ENCODE measurements at places on chromosomes 12 and 14. TPM values are rescaled to one million over a fixed set of nuclear protein-coding genes. Genes with fewer than 3 reads are reported as not detected.

Gene KRT79
- 0.26 TPM for total RNA-seq

Gene JDP2
- 6.3 TPM for total RNA-seq

Gene RPL10L
- not detected for total RNA-seq

Gene RSRC2
- 98.0 TPM for total RNA-seq

Gene UNC79
- 0.09 TPM for total RNA-seq

Gene RBP5
- total RNA-seq: not detected

Gene LRRC23
- 8.6 TPM for total RNA-seq

Gene HOXC4
- total RNA-seq: 1.1 TPM

Gene KCNC2
- total RNA-seq: not detected

Gene AQP2
- total RNA-seq: not detected

DNA sequence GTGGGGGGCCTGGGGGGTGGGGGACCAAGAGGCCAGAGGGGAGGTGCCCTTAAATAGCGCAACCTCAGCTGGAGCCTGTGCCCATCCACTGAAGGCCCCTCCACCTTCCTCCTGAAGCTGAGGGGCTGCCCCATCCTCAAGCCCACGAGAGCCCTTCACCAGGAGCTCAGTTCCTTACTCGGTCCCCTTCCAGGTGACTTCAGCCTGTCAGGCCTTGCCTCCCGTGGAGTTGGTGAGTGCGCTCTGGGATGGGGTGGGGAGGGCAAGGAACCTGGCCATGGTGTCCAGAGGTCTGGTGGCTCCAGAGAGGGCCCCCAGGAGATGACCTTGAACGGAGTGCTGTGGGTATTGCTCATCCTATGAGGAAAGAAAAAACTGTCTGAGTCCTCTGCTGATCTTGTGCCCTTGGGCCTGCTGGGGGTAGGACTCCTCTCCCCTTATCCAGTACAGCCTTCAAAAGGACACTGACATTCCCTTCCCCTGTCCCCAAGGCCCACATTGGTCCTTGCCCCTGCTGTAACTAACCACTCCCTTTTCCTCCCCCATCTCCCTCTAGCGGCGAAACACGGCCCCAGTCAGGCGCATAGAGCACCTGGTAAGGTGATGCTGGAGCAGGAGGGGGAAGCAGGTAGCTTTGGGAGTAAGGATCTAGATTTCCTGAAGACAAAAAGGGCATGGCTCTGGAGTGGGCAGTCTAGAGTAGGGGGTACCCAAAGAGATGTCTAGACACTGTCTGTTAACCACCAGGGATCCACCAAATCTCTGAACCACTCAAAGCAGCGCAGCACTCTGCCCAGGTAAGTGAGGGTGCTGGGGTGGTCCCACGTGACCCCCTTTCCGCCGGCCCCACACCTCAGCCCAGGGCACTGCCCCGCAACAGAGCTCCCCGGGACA, 3.6 kb downstream of the TNS2 start:
- peak; percentile 54 for DNase-seq
- H3K4me3 ChIP-seq: peak overlapping the region; percentile 98
- H3K27me3 ChIP-seq: no peaks in the 10 kb centered on the region
- peaks cover 27% of the 10 kb centered on the region for H3K4me1 ChIP-seq
- H3K27ac ChIP-seq: peak overlapping the region; percentile 85

- H3K4me1 ChIP-seq: peaks cover 6% of the 10 kb centered on the region
- H3K27me3 ChIP-seq: peaks cover 23% of the 10 kb centered on the region
- no peak overlapping the region for H3K4me3 ChIP-seq
- no peaks in the 10 kb centered on the region for H3K36me3 ChIP-seq
- peak; percentile 86 for DNase-seq
Observed at GRCh38 chr12:52884526-52885293, 20.2 kb downstream of the KRT8 start.

DNA sequence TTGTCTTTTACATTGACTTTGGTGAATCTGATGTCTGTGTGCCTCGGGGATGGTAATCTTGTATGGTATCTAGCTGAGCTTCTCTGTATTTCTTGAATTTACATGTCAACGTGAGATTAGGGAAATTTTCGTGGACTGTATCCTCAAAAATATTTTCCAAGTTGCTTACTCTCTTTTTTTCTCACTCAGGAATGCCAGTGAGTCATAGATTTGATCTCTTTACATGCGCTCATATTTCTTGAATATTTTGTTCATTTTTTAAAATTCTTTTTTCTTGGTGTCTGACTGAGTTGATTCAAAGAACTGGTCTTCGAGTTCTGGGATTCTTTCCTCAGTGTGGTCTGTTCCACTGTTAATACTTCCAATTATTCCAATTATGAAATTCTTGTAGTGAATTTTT, 207.7 kb downstream of the RAD51B start:
- DNase-seq: no peak
- H3K27ac ChIP-seq: no peak overlapping the region
- no peaks in the 10 kb centered on the region for H3K27me3 ChIP-seq
- H3K36me3 ChIP-seq: peaks cover 8% of the 10 kb centered on the region
- H3K4me1 ChIP-seq: no peaks in the 10 kb centered on the region

GRCh38 chr14:42110167-42110566, 503.5 kb downstream of the LRFN5 start:
- no peak for DNase-seq
- H3K4me1 ChIP-seq: no peaks in the 10 kb centered on the region
- H3K36me3 ChIP-seq: peaks cover 4% of the 10 kb centered on the region
- no peak overlapping the region for H3K4me3 ChIP-seq
- H3K27me3 ChIP-seq: no peaks in the 10 kb centered on the region
- no peak overlapping the region for H3K27ac ChIP-seq

DNA sequence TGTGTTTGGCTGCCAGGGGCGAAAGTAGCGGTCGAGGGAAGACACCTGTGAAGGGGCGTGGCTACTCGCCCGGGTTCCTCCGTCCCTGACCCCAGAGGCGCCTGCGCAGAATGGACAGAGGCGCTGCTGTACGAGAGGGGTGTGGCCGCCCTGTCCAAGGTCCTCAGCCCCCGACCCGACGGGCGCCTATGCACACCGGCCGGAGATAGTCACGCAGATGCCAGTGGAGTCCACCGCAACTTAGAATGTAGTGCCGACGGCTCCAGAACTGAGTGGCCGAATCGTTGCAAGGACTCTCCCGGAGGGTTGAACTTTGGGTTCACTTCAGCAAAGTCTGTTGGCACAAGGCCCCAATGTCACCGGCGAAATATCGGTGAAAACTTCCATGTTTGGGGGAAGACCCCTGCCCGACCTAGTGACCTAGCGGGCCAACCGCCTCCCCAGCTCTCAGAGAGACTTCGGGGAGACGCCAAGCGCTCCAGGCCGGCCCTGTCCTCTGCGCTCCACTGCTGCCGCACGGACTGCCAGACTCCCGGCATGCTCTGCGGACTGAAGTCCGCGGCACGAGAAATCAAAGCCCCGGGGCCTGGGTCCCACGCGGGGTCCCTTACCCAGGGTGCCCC, 541 bp upstream of the RNU6-7 start:
- peaks cover 53% of the 10 kb centered on the region for H3K4me1 ChIP-seq
- H3K4me3 ChIP-seq: peak overlapping the region; percentile 98
- H3K36me3 ChIP-seq: no peaks in the 10 kb centered on the region
- DNase-seq: peak; percentile 88

DNA sequence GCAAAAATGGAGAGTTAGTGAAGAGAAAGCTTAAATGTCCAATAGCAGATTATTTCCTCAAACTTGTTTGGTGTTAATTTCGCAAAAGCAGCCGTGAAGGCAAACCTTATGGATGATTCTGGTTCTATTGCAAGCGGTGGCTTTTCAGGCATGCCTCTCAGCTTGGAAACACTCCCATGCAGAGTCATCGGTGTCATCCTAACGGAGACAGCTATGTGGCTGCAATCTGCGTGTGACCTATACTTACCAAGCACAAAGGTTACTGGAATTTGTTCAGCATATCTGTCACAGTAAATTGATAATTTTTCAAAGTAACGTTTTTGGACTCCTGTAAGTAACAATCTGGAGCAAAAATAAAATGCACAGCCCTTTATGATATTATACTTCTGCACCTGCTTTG, 5.0 kb downstream of the BEST3 start:
- no peak overlapping the region for H3K4me3 ChIP-seq
- no peaks in the 10 kb centered on the region for H3K36me3 ChIP-seq
- H3K4me1 ChIP-seq: peaks cover 7% of the 10 kb centered on the region
- no peak overlapping the region for H3K27ac ChIP-seq
- no peak for DNase-seq
- H3K27me3 ChIP-seq: peaks cover 13% of the 10 kb centered on the region

GRCh38 chr12:53102883-53103807, at the start of gene SOAT2:
TSS of gene SOAT2 (plus strand) at chr12:53103486. CDS start at chr12:53103578, 92 bp downstream.
- H3K4me1 ChIP-seq: peaks cover 41% of the 10 kb centered on the region
- peak within 1 kb of the TSS; percentile 66 for H3K4me3 ChIP-seq
- no peaks in the 10 kb centered on the region for H3K36me3 ChIP-seq
- DNase-seq: peak; percentile 76

DNA sequence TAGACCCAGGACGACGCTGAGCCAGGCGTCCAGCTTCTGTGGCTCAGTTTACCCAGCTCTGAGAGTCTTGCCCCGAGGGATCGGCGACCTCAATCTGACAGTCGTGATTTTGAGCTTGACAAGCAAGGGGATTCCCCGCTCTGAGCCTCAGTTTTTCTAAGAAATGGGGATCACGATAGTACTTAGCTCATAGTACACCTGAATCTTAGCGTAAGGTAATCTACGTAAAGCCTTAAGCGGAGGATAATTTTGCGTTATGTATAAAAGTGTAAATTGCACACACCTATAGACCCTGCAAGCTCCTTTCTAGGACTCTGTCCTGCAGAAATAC, 285 bp downstream of the MVK start:
- peaks cover 21% of the 10 kb centered on the region for H3K4me1 ChIP-seq
- DNase-seq: no peak
- peaks cover 5% of the 10 kb centered on the region for H3K36me3 ChIP-seq
- peak overlapping the region; percentile 95 for H3K4me3 ChIP-seq
- H3K27me3 ChIP-seq: no peaks in the 10 kb centered on the region

GRCh38 chr12:123655420-123655819, 15.5 kb upstream of the TCTN2 start:
- H3K4me3 ChIP-seq: no peak overlapping the region
- no peak overlapping the region for H3K27ac ChIP-seq
- peaks cover 31% of the 10 kb centered on the region for H3K36me3 ChIP-seq
- H3K4me1 ChIP-seq: no peaks in the 10 kb centered on the region
- H3K27me3 ChIP-seq: no peaks in the 10 kb centered on the region
- DNase-seq: no peak

- no peaks in the 10 kb centered on the region for H3K4me1 ChIP-seq
- H3K36me3 ChIP-seq: no peaks in the 10 kb centered on the region
- DNase-seq: no peak
- H3K4me3 ChIP-seq: no peak overlapping the region
- H3K27ac ChIP-seq: no peak overlapping the region
Observed at GRCh38 chr12:103028881-103029639, 71.6 kb downstream of the ASCL1 start.

DNA sequence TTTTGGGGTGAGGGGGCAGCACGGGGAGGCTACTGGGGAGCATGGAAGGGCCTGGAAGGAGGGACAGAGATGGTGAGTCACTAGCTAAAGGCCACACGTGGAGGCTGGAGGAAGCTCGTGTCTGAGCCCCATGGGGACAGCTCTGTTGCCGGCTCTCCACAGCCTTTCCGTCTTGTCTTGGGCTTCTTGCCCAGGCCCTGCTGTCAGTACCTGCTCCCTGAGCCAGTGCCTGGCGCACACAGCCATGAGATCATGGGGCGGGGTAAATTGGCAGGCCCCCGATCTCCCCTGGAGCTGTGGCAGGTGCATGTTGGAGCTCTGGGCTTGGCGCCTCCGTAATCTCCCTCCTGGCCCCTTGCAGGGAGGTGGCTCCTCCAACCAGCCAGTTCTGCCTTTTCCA, 16.1 kb upstream of the KRT80 start:
- peaks cover 4% of the 10 kb centered on the region for H3K4me1 ChIP-seq
- H3K27ac ChIP-seq: no peak overlapping the region
- no peak for DNase-seq
- H3K27me3 ChIP-seq: peaks cover 17% of the 10 kb centered on the region
- no peaks in the 10 kb centered on the region for H3K36me3 ChIP-seq

DNA sequence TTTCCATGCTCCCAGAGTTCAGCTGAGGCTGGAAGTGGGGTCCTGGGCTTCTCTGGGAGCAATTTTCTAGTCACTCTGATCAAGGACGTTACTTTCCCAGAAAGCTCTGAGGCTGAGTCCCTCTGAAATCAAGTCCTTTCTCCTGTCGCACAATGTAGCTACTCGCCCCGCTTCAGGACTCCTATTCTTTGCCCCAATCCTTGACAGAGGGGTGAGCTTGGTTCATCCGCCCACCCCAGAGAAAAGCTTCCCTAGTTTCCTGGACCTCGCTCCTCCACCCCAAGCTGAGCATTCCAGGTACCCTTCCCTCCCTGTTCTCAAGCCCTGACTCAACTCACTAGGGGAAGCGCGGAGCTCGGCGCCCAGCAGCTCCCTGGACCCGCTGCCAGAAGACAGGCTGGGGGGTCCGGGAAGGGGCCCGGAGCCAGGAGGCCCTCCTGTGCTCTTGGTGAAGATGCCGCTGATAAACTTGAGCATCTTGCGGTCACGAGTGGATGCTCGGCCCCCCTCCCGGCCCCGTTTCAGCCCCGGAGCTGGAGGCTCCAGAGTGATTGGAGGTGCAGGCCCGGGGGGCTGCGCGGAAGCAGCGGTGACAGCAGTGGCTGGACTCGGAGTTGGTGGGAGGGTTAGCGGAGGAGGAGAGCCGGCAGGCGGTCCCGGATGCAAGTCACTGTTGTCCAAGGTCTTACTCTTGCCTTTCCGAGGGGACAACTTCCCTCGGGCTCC, 1.6 kb downstream of the AGAP2 start:
- H3K36me3 ChIP-seq: peaks cover 2% of the 10 kb centered on the region
- H3K27me3 ChIP-seq: no peaks in the 10 kb centered on the region
- H3K4me3 ChIP-seq: no peak overlapping the region
- H3K4me1 ChIP-seq: peaks cover 36% of the 10 kb centered on the region

- H3K4me1 ChIP-seq: no peaks in the 10 kb centered on the region
- H3K4me3 ChIP-seq: no peak overlapping the region
- H3K36me3 ChIP-seq: no peaks in the 10 kb centered on the region
- no peak for DNase-seq
Observed at GRCh38 chr12:86435053-86435452, 178.9 kb upstream of the MGAT4C start.

GRCh38 chr12:2646341-2646740, 148.4 kb upstream of the FKBP4 start:
- no peaks in the 10 kb centered on the region for H3K36me3 ChIP-seq
- H3K27ac ChIP-seq: no peak overlapping the region
- no peak overlapping the region for H3K4me3 ChIP-seq

DNA sequence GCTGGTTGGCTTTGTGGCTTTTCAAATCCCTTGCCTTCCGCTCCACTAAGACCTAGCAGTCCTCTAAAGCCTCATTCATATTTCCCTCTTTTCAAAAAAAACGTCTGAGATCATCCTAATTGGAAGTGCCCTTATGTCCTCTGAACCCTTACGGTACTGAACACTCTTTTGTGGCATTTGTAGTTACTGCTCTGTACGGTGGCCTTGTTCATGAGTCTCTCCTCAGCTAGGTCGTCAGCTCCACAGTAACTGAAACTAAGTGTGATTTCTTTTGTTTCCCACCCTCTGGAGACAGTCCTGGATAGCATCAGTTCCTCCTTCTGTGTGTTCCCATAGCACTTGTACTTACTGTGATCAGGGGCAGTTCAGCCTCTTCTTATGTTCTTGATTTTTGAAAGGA, 49.7 kb downstream of the DAAM1 start:
- no peak for DNase-seq
- no peak overlapping the region for H3K4me3 ChIP-seq
- no peaks in the 10 kb centered on the region for H3K36me3 ChIP-seq
